G401 (cell line): ENCODE measurements at places on chromosomes 2 and 18. TPM values are rescaled to one million over a fixed set of nuclear protein-coding genes. Genes with fewer than 3 reads are reported as not detected.

HOXD13 gene
- total RNA-seq: 0.43 TPM in 1 of 2 replicates, not detected in the other

OTOF gene
- 0.49 and 9.3 TPM in 2 replicates for total RNA-seq

NCL gene
- 159 and 386 TPM in 2 replicates for total RNA-seq

DNA sequence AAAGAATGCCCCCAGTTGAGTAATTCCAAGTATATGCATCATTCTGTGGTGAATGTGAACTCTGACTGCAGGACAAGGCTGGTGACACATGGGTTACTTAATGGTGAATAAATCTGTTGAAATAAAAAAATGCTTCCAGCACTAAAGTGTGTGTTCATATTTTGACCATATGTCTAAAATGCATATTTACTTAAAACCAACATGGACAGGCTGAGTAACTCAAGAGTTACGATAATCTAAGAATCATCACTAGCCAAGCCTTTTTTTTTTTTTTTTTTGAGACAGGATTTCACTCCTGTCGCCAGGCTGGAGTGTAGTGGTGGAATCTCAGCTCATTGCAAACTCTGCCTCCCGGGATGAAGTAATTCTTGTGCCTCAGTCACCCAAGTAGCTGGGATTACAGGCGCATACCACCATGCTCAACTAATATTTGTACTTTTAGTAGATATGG lies 47.1 kb upstream of the CCBE1 start:
- DNase-seq: no peak

DNA sequence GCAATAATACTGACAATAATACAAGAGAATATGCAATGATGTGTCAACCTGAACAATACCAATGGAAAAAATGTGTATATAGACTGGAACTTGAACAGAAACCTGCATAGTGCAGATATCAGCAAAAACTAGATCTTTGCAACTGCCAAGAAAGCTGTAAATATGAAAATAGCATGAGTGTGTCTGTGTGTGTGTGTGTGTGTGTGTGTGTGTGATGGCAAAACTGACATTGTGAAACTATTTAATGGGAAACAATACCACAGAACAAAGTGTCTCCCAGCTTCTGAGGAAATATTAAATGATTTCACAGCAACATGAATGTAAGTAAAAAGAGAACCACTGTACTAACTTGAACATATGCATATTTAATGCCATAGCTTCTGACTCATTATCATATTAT lies 558.2 kb upstream of the LINC00305 start:
- no peak for DNase-seq

GRCh38 chr2:187148059-187148714 lies 299.2 kb upstream of the ZSWIM2 start:
- no peak for DNase-seq

DNA sequence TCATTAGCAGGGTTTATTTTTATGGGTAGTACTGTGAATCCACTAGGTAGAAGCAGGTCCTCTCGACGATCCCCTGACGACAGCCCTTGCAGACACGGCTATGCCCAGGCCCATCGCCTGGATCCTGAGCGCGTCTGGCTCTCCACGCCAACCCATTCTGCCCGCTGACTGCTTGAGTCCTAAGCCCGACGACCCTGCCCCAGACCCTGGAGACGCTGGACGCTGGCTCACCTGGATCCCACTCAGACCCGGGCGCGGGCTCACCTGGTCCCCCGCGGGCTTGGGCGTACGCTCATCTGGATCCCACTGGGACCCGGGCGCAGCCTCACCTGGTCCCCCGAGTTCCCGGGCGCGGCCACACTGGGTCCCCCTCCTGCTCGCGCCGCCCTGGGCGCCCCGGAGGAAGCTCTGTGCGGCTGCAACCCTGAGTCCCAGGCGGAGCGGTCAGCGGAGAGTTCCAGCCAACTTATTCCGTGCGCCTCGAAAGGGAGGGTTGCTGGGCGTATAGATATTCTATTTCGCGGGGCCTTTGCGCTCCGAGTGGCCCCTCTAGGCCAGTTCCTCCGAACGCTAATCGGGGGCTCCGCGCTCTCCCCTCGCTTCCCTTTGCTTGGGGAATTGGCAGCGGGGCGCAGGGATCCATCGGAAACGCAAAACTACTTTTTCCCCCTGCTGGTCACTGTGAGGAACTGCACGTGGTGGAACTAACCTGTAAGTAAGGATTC lies 22.4 kb upstream of the RMP24 start:
- peak; percentile 72 for DNase-seq
